ENCODE measurements at places on chromosomes 7 and 10. TPM values are rescaled to one million over a fixed set of nuclear protein-coding genes. Genes with fewer than 3 reads are reported as not detected.

Gene CPA2
- total RNA-seq = not detected

Gene MMD2
- not detected for total RNA-seq

Gene ZPBP
- not detected for total RNA-seq

Gene EEPD1
- total RNA-seq = 5.7 TPM
